ENCODE measurements at places on chromosomes 1 and 21.
A peak's percentile ranks its signal among the peaks of the same experiment; 100 is the strongest.

- DNase-seq: no peak
Measured at GRCh38 chr1:153773096-153773921, 1.9 kb upstream of the SLC27A3 start.

DNA sequence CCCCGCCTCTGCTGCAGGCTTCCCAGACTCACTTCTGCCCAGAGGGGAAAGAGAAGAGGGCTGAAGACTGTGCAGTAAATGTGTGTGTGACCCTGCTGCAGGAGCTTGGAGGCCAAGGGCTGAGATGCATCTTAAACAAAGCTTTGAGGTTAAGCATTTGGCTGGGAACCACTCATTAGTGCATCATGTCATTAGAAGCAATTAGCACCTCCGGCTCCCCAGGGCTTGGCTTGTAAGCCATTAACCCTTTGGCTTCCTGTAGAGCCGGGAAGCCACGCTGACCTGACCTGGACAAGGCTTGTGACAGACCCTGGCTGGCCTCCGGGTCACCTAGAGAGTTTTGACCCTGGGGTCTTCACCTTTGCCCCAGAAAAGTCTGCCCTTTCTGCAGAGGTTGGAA, 77.0 kb downstream of the CSMD2 start:
- DNase-seq: no peak

DNA sequence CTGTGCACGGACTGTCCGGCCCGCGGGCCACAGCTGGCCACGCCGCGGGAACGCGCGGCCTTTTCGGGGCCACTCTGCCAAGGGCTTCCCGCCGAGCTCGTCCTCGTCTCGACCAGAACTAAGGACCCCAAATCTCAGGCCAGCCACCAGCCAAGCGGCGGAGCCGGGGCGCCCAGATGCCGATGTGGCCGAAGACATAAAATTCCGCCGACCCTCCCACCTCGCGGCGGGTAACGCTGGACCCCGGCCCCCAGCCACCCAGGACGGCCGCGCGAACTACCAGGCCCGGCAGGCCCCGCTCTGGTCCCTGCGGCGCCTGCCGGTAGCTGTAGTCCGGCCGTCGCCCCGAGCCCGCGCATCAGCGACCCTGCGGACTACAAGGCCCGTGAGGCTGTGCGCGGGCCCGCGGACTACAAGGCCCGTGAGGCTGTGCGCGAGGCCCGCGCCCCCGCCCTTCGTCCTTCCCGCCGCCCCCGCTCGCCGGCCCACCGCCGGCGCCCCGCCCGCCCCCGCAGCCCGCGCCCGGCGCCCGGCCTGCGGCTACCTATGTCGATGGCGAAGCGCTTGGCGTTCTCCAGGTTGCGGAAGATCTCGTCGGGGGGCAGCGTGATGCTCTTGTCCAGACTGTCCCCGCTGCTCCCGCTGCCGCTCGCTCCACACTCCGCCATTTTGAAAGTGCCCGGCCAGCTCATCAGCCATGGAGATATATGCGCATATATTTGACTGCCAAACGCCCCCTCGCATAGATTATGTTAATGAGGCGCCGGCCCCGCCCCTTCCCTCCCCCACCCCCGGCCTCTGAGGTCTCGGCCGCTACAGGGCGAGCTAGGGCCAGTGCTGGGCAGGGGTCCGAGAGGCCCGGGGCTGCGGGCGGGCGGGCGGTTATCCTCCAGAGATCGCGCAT, at the start of gene PANK4:
TSS of gene PANK4 (minus strand) at position 677 of the 904 bp plus-strand sequence. CDS start at position 668, 9 bp downstream.
- DNase-seq: peak; percentile 99

DNA sequence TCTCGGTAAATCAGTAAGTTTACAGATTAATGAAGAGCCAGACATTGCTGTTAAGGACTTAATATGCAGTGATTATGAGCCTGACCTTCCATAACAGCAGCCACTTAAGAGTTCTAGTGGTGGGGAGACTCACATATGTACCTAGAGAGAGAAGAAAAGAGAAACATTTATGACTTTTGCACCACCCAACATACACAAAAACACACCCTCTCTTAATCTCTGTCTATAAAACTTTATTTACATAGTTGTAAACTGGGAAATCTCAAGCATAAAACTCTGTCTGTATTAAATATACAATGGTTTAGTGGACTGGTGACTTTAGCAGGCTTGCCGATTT, 347.4 kb upstream of the ADGRL2 start:
- no peak for DNase-seq

- no peak for DNase-seq
Measured at GRCh38 chr1:97905141-97905940, 15.5 kb downstream of the DPYD start.

- no peak for DNase-seq
Measured at GRCh38 chr1:178061620-178062019, 32.3 kb upstream of the RASAL2 start.

- DNase-seq: no peak
Measured at GRCh38 chr1:44268054-44268453, 54.8 kb downstream of the DMAP1 start.

DNA sequence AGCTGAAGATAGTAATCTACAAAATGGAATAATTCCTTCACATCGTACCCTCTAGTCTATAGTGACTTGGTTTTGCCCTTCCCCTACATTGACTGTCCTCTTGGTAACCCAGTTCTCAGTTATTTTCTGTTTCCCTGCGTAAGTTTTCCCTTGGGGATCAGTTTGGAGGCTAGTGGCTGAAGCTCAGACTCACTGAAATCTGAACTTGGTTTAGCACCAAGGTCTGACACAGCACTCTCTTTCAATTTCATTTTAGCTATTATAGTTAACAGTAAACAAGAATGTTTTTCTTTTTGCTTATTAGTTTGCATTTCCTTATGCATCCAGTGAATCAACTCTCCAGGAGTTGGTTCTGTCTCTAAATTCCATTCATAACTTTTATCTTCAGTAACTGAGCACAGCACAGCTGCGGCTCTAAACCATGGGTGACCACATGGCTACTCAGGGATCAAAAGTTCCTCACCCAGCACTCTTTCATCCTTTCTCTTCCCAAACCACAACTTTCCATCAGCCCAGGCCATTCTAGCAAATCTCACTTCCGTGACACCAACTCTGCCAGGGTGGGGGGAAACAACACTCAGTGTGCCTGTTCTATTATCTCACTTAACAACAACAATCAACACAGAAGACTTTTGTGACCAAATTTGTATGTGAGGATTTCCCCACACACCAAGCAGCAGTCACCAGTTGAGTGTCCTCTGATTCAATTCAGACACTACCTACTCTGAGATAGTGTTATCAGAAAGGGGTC, 17.6 kb upstream of the IFI6 start:
- no peak for DNase-seq

DNA sequence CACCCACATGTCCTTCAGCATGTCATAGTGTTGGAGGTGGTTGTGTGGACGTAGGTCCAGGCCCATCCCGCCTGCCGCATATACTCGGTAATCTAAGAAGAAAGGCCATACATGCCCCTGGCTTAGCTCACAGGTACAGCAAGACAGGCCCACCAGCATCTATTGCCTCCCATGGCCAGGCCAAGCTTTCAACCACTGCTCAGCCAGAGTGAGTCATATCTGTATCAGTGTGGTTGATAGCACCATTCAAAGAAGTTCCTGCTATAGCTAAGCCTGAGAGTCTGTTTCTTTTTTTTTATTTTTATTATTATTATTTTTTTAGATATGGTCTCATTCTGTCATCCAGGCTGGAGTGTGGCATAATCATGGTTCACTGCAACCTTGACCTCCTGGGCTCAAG, 17.0 kb downstream of the KLHDC8A start:
- no peak for DNase-seq

DNA sequence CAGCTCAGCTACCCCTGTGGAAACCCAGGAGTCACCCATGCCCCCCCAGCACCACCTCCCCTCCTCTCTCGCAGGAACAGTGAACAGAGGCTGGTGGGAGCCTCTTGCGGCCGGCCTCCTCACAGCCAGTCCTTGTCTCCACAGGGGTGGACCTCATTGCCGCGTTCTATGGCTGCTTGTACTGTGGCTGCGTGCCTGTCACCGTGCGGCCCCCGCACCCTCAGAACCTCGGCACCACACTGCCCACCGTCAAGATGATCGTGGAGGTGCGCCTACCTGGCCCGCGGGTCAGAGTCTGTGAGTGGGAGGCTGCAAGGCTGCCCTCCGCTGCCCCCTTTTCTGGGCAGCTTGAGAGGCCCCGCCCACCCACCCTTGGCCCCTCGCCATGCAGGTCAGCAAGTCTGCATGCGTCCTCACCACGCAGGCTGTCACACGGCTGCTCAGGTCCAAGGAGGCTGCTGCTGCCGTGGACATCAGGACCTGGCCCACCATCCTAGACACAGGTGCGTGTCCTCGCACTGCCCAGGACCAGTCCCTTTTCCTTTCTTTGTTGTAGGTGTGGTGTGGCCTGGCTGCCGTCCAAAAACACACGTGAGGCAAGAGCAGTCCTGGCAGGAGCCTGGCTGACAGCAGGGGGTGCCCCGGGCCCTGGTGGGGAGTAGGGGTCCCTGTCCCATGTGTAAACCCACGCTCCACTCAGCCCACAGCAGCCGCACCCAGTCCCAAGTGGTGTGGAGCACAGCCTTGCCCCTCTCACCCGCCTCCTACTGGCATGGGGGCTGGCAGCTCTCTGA, 50.3 kb downstream of the S100B start:
- DNase-seq: no peak

- no peak for DNase-seq
Measured at GRCh38 chr1:185440877-185441276, 123.8 kb upstream of the IVNS1ABP start.

- no peak for DNase-seq
Measured at GRCh38 chr1:55067022-55067778, 27.9 kb downstream of the PCSK9 start.

DNA sequence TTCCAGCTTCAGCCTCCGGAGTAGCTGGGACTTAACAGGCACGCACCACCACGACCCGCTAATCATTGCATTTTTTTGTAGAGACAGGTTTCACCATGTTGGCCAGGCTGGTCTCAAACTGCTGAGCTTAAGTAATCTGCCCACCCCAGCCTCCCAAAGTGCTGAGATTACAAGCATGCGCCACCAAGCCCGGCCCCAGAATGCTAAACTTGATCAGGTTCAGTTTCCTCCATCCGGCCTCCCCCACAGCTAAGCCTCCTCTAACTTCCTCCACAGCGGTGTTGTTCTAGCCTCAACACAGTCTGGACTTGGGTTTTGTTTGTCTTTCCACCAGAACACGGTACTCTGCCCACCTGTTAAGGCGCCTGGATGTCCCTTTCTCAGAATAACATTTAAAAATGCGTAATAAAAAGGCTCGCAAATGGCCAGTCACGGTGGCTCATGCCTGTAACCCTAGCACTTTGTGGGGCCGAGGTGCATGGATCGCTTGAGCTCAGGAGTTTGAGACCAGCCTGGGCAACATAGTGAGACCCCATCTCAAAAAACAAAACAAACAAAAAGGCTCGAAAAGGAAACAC, 2.4 kb downstream of the PARP1 start:
- DNase-seq: no peak

- DNase-seq: no peak
Measured at GRCh38 chr1:246320286-246320685, 186.8 kb downstream of the SMYD3 start.

DNA sequence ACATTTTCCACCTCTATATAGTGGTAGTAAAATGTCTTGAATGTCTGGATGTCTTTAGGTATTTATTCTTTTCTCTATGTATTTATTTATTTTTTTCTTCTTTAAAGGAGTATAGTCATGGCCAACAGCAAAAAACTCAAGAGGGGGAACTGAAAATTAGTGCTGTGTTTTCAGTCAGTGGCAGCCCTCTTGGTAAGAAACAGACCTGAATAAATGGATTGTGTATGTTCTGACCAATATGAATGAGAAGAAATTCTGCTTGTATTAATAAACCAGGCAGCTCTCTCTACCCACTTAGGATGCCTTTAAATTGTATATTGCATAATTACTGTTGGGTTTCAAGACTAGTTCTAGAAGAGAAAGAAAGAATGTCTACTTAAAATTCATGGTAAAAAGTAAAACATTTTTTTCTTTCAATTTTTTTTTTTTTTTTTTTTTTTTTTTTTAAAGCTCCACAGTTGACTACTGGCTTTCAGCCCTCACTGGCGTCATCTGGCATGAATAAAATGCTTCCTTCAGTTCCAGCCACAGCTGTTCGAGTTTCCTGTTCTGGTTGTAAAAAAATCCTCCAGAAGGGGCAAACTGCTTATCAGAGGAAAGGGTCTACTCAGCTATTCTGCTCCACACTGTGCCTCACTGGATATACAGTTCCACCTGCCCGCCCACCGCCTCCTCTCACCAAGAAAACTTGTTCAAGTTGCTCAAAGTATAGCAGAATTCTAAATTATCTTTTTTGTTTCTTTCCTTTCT, 101.6 kb downstream of the ZMYM4 start:
- no peak for DNase-seq

GRCh38 chr21:40844935-40845334, 2.0 kb downstream of the DSCAM start:
- no peak for DNase-seq

GRCh38 chr1:167082511-167083027, 7.6 kb downstream of the GPA33 start:
- no peak for DNase-seq

- DNase-seq: no peak
Measured at GRCh38 chr1:171969813-171970212, 128.5 kb downstream of the DNM3 start.

DNA sequence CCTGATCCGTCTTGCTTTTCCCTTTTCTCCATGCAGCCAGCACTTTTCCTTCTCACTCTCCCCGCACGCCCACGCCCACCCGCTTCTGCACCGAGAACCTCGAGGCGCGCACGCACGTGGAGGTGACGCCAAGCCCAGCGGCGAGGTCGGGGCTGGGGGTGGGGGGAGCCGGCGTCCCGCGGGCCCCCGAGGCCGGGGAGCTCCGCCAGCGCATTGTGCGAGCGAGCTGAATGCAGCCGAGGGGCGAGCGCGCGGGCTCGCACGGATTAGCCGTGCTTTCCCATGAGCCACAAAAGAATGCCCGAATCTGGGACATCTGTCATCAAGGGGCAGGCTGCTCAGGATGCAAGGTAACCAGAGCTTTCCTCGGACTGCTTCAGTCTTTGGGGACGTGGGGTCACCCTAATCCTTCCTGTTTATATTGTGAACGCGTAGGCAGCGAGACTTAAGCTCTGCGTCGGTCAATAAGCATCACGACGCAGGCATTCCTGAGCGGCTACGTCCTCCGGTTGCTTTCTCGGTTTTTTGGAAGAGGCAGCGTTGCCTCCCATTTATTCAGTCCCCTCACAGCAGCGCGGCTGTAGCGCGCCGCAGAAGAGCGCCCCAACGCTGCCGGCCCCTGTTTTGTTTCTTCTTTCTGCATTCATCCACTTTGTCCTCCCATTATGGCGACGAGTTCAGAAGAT, 67.3 kb upstream of the AKT3 start:
- no peak for DNase-seq

Measured in GM19239 (cell line).